ENCODE measurements at places on chromosomes 7 and 10.

GRCh38 chr7:31114593-31115343 is 62.7 kb downstream of the ADCYAP1R1 start:
- no peak for DNase-seq

- no peak for DNase-seq
Measured at GRCh38 chr10:131314799-131315198, 3.3 kb upstream of the TCERG1L start.

GRCh38 chr7:140176122-140176701 is 571 bp downstream of the KDM7A start:
- no peak for DNase-seq

GRCh38 chr7:2214636-2215035 is 18.1 kb downstream of the MAD1L1 start:
- DNase-seq: no peak
